Natural killer cell (primary cell): ENCODE measurements at places on chromosomes 6 and 20.
A peak's percentile ranks its signal among the peaks of the same experiment; 100 is the strongest.

DNA sequence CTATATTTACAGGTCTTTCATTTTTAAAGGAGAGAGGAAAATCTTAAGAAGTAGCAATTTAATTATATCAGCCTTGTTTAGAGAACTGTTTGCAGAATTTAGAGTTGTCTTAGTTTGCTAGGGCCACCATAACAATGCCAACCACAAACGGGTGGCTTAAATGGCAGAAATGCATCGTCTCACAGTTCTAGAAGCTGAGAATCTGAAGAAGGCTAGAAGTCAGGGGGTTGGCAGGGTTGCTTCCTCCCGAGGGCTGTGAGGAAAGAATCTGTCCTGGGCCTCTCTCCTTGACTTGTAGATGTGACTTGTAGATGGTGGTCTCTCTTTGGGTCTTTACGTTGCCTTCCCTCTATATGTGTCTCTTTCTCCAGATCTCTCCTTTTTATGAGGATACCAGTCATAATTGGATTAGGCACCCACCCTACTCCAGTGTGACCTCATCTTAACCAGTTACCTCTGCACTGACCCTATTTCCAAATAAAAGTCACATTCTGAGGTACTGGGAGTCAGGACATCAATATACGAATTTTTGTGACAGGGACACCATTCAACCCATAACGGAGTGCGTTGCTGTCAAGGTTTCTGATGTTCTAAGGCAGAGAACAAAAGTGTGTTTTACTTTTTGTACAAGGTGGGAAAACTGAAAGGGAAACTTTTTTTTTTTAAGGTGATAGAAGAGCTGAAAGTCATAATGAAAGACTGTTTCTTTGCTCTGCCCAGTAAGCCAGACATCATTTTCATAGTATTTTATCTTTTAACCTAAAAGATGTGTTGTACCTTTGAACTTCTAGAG lies 84.4 kb downstream of the SAMD3 start:
- peak; percentile 24 for DNase-seq

- DNase-seq, result no peak
Measured at GRCh38 chr6:142702501-142703460, 242.2 kb downstream of the HIVEP2 start.

DNA sequence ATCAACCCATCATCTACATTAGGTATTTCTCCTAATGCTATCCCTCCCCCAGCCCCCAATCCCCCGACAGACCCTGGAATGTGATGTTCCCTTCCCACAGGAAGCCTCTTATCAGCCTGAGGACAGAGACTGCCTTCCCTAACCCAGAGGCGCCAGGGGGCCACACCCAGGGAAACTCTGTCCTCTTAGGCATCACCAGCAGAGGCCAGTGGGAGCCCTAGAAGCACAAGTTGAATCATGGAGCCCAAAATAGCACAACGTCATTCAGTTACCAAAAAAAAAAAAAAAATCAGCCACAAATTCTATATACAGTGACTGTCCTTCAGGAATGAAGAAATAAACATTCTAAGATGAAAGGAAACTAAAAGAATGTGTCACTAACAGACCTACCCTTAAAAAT lies 625.7 kb downstream of the TFAP2A start:
- DNase-seq, result no peak

- DNase-seq, result peak; percentile 22
Measured at GRCh38 chr6:30670760-30671527, 1.9 kb downstream of the DHX16 start.

GRCh38 chr6:36746251-36746650 lies 48.6 kb downstream of the RAB44 start:
- DNase-seq, result no peak
